Mesendoderm (in vitro differentiated cells): ENCODE measurements at places on chromosomes 2 and 18.

- peak; percentile 98 for DNase-seq
Observed at GRCh38 chr2:58535182-58535581, 294.1 kb upstream of the FANCL start.

- no peak for DNase-seq
Observed at GRCh38 chr2:9941996-9942390, 9.5 kb upstream of the GRHL1 start.

DNA sequence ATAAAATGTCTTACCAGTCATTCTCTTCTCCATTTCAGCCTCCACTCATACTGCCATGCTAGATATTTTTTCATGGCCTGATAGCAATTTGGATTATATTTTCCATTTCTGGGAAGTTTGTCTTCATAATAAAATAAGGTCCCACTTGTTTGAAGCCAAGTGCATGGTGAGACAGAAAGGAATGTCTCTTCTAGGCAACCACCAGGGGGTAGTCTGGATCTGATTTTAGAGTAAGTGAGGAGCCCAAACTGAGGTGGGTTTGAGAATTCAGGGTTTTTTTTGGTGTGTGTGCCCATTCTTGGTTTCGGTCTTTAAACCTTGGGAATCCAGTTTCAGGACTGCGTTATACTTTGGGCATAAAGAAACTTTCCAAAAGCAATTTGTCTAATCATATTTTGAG lies 315.5 kb downstream of the RPRM start:
- DNase-seq = peak; percentile 82

DNA sequence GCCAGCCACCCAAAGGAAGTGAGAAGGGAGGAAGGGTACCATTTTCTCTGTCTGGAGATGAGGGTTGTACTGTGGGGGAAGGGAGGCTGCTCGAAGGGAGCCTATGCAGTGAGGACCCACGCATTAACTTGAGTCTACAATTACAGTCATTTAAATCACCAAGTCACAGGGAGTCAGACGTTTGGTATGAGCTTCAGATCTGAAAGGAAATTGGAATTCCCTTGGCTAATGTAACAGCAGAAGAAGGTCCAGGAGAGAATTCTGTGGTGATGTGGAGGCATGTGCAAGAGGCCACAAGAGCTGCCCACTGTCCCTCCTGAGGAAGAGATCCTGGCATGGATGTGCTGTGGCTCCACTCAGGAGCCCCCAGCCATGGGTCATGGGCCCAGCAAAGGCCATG lies 22.5 kb downstream of the DAPL1 start:
- no peak for DNase-seq

DNA sequence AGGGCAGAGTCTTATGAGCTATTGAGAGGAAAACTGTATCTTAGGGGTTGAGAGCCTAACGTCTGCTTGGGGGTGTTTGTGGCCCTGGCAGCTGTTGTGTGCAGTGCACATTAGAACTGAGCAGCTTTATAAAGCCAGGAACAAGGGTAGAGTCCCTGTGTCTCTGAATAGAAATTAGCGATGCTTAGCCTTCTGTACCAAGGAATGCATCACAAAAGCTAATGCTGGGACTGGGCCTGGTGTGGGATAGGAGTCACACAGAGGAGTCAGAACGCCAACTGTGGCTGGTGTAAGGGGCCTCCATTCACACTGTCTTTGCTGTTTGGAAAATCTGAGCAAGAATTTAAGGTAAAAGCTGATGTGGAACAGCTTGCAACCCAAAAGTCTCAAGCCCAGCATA lies 283.2 kb downstream of the SOX11 start:
- DNase-seq = no peak

DNA sequence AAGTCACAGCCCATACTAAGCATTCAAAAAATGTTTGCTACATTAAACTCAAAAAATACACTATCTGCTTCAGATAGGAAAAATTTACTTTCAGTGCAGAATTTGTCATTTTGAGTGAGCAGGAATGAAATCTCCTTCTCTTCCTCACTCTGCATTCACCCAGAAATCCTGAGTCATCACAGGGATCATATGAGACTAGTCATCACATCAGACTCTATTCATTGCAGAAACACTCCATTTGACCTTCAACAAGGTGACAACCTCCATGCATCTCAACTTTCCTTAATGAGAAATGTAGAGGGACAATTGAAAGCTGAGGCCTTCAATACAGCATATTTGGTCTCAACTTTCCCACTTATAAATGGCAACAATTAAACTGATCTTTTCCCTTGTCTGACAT lies 130.4 kb upstream of the CYP26B1 start:
- peak; percentile 9 for DNase-seq

DNA sequence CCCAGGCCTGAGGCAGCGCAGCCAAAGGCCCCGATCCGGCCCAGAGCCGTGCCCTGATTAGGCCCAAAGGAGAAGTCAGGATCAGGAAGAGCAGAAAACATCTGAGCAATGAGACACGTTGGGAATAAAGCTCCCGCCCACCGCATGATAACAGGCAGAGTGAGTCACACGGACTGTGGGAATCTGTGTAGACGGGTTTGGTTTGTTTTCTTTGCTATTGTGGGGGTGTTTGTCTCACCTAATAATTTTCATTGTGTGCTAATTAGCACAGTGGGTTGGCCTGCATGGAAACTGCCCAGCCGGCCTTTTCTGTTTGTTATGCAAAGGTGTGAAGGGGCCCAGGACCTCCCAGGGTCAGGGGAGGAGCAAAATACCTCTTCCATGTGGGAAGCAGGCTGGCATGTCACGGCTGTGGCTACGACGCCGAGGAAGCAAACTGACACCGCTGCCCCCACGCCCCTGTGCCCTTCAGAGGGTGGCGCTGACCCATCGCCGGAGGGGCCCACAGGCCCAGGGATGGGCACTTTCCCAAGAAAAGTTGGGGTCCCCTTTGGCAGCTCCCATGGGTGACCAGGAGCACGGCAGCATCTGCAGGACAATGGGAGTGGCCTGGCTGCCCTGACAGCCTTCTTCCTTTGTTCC lies 68.4 kb upstream of the CTDP1 start:
- peak; percentile 98 for DNase-seq

DNA sequence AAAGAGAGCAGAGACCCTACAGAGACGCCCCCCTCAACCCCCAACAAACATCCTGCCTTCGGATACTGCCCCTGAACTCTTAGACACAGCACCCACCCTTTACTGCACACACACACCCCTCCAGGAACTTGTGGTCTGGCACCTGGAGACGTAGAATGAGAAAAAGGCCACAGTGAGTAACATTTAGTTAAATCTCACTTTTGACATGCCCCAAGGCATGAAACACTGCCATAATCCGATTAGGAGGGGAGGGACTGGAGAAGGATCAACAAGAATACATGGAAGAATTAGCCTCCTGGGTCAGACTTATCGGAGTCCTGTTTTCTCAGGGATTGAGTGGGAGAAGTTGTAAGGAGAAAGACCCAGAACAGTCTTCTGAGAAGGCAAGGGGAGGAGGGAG lies 4.1 kb downstream of the CDK5R2 start:
- DNase-seq = no peak

GRCh38 chr2:159592441-159592840 lies 23.9 kb downstream of the BAZ2B start:
- DNase-seq = peak; percentile 31

DNA sequence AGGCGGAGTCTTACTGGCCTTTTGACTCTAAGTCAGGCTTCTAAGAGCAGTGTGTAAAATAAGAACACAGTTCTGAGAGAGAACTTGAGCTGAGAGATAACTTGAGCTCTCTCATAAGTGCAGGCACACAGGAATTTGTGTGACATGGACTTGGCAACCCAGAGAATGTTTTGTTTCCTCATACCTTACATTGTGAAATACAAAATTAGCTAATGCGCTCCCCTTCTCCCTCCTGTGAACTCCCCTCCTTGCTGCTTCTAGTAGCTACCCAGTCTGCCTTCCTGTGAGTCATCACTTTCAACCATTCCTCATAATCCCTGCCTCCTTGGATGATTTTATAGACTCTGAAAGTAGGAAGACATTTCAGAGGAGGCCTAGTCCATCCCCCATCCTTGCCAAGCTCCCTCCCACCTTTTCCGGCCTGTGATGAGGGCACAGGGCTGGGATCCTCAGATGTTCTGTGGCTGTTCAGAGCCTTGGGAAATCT lies 22.6 kb downstream of the FER1L5 start:
- peak; percentile 41 for DNase-seq

- no peak for DNase-seq
Observed at GRCh38 chr18:62312851-62313250, 12.3 kb upstream of the TNFRSF11A start.

DNA sequence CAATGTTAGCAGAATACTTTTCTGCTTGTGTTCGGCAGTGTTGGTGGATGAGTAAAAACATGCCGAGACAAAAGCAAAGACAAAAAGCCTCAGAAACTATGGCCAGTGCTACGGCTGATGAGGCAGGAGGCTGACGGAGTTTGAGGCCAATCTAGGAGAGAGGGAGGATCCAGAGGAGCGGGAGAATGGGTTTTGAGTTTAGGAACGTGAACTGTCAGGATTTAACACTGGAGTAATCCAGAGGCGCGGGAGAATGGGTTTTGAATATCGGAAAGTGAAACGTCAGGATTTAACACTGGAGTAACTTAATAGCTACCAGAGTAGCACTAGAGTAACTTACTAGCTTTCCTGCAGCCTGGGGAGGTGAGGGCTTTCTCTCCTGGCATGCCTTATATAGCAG lies 37.4 kb downstream of the LYPD6B start:
- DNase-seq = no peak

GRCh38 chr2:25274868-25275574 lies 66.7 kb downstream of the DNMT3A start:
- DNase-seq = no peak

DNA sequence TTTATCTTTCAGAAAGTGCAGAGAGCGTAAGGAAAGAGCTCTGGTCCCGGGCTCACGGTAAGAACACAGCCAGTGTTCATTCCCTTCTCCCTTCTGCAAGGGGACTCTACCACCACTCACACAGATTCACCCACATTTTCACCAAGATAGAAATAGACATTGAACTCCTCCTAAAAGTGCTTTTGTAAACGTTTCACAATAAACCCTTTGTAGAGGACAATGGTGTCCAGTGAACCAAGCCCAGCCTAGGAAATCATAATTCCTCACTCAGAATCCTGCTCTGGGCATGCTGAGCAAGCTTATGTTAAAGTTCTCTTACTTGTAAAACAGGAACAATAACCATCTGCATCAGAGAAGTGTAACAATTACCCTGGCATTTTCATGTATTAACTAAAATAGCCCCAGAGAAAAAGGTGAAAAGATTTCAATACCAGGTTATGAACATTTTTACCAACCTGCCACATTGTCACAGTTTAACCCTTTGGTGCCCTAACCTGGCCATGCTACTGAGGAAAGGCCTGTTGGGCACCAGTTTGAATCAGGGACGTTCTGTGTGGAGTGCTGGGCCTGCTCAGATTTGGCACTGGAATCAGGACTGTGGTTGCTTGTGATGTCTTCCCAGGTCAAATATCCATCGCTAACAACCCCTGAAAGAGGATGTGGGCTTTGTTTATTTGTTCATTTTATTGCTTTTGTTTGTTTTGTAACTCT lies 22.5 kb upstream of the NDUFV2 start:
- no peak for DNase-seq

DNA sequence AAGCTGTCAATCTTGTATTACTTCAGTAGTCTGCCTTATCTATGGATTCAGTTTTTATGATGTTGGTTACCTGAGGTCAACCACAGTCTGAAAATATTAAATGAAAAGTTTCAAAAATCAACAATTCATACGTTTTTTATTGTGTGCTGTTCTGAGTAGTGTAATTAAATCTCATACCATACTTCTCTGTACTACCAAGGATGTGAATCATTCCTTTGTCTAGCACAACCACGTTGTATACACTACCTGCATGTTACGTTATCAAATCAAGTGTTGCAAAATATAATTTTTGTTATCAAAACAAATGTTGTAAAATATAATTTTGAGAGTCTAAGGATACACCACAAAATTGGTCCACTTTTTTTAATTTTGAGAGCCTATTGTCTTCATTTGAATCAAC lies 590.2 kb upstream of the SETBP1 start:
- DNase-seq = no peak

- no peak for DNase-seq
Observed at GRCh38 chr18:9571546-9571945, 42.8 kb downstream of the PPP4R1 start.

DNA sequence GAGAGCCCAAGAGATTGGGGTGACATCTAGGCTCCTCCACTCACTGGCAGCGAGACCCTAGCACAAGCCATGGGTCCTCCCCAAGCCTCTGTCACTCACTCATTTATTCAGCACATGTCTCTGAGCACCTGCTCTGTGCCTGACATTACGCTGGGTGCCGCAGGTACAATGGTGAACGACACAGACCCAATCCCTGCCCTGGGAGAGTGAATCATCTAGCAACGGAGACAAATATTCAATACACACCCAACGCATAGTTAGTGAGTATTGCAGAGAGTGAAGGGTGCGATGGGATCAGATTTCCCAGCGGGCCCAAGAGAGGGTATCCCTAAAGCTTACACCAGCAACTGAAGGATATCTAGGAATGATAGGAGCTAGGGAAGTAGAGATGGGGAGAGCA lies 45.5 kb downstream of the ZFP36L2 start:
- no peak for DNase-seq

GRCh38 chr2:174773215-174773614 lies 8.9 kb upstream of the CHRNA1 start:
- DNase-seq = no peak

DNA sequence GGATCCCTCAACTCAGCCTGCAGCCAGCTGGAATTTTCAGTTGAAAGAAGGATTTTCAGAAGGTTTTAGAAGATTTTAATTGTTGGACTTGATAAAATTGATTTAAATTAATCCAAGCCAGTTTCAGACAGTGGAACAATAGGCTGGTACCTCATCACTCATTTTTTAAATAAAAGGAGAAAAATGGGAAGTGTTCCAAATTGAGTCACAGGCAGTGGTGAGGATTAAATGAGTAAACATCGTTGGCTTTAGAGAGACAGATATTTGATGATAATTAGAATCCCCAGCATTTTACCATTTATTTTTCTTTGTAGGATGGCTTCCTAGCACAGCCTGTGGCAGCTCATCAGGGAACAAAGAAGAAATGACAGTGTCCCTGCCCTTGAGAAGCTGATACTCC lies 7.4 kb downstream of the CXCR4 start:
- no peak for DNase-seq

- no peak for DNase-seq
Observed at GRCh38 chr2:59066787-59067399, 825.8 kb upstream of the FANCL start.

DNA sequence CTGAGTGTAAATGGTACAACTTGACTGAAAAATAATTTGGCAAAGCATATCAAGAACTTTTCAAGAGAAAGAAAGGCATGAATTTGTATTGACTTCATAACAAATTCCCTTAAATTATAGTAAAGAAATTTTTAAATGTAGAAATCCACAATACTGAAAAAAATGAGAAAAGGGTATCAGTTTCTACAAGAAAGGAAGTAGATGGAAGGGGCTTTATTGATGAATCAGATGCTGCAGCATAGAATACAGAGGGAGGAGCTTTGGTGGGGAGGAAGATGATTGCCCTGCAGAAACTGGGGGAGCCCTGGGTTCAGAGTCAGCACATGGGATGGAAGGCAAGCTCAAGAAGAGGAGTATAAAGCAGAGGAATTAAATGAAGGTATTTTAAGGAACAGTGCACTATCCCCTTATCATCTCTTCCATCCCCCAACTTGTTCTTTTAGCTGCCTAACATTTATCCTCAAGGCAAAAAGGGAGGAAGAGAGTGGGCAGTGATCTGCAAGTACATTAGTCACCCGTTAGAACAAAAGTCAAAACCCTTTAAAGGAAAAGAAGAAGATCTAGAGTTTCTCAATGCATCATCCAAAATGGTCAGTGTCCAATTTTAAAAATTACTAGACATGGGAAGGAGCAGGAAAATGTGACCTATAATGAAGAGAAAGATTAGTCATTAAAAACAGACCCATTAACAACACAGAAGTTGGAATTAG lies 77.7 kb downstream of the KCTD18 start:
- DNase-seq = no peak

- no peak for DNase-seq
Observed at GRCh38 chr18:24910221-24910620, 441.7 kb downstream of the ZNF521 start.
